GM12891 (cell line): ENCODE measurements at places on chromosomes 1 and 21.

DNA sequence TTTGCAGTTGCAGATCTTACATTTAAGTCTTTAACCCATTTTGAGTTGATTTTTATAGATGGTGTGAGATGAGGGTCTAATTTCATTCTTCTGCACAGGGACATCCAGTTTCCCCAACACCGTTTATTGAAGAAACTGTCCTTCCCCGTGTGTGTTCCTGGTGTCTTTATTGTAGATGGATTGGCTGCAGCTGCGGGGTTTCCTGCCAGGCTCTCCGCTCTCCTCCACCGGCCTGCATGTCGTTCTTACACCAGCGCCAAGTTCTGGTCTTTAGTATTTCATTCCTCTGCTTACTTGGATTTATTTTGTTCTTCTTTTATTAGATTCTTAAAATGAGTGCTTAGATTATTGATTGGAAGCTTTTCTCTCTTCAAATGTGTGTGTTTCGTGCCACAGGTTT lies 98.9 kb upstream of the COL6A1 start:
- no peak for DNase-seq

- no peak for DNase-seq
Observed at GRCh38 chr1:66291531-66291864, 242.5 kb upstream of the SGIP1 start.

- no peak for DNase-seq
Observed at GRCh38 chr1:229017091-229017490, 253.8 kb upstream of the RAB4A start.

DNA sequence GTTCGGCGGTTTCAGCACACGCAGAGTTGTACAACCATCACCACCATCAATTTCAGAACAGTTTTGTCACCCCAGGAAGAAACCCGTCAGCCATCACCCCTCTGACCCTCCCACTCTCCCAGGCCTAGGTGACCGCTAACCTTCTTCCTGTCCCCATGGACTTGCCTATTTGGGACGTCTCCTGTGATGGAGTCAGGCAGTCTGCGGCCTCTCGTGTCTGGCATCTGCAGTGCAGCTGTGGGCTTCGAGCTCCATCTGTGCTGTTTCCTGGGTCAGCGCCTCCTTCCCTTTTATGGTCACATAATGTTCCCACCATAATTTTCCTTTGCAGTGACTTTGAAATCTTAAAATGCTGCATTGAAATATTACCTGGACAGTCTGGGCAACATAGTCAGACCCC lies 24.4 kb downstream of the SLC45A1 start:
- DNase-seq: no peak

- no peak for DNase-seq
Observed at GRCh38 chr1:202770135-202770534, 38.1 kb downstream of the KDM5B start.

DNA sequence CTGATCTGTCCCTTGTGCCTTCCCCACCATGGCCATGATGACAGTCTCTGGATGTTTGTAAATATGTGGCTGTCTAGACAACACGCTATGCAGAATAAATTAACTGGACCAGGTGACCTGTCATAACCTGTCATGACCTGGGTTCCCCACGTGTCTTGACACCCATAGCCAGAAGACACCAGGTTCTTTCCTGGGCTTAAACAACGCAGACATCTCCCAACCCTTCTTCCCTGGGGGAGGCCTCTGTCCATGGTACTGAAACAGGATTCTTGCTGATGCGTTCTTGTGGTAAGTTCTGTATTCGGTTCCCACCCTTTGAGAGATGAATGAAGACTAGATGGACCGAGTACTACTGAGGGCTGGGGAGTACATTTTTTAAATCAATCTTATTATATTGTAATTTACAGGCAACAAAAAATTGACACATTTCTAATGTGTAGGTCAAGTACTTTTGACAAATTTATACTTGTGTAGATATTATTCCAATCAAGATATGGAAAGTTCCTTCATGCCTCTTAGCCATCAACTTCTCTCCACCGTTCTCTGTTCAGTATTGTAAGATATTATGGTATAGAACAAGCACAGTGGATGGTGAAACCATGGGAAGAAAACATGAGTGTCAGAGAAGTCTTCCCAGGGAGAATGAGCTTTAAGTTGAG lies 738.8 kb downstream of the PTPRU start:
- no peak for DNase-seq

DNA sequence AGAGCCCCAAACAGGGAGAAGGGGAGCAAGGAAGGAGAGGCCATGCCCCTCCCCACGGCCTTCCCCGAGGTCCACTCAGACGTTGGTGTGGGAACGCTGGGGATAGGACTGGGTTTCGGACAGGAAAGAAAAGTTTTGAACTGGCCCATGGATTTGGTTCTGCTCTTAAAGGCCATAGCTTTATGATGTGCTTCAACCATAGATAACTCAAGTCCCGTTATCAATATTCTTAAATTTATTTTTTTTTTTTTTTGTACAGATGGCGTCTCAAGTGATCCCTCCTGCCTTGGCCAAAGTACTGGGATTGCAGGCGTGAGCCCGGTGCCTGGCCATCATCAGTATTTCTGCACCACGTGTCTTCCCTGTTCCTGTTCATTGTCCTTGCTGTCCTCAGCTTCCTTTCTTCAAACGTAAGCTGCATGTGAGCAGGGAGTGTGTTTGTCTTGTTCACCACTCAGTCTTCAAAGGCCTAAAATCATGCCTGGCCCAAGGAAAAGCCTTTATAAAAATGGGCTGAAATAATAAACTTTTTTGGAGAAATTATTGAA lies 820 bp upstream of the KRTAP10-1 start:
- DNase-seq: no peak

- DNase-seq: no peak
Observed at GRCh38 chr1:65882076-65882475, 89.4 kb downstream of the PDE4B start.

DNA sequence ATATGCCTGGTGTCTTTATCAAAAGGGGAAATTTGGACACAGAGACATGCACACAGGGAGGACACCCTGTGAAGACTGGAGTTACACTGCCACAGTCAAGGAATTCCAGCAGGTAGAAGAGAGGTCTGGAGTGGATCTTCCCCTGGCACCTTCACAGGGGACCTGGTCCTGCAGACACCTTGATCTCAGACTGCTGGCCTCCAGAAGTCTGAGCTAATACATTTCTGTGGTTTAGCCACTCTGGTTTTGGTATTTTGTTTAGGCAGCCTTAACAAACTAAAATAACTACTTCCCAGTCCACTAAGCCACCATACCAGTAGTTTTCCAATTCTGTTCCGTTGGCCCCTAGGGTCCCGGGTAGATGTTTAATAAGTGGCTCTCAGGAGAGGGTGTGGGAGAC lies 164.7 kb downstream of the SETD4 start:
- no peak for DNase-seq

DNA sequence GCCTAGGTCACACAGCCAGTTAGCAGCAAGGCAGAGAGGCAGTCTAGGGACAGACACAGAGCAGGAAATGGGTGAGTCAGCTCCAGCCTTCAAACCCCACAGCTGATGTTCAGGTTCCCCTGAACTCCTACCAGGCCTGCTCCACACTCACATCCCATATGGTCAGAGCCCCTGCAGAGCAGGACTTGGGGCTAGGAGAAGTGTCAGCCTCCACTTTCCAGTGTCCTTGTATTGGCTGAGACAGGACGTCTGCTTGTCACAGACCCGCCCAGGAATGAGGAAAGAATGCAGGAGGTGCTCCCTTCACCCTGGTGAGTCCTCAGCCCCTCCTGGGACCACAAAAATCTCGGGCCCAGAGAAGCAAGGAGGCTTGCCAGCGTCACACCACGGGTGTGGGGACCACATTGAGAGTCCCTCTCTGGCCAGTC lies 92.5 kb downstream of the LACTBL1 start:
- no peak for DNase-seq

DNA sequence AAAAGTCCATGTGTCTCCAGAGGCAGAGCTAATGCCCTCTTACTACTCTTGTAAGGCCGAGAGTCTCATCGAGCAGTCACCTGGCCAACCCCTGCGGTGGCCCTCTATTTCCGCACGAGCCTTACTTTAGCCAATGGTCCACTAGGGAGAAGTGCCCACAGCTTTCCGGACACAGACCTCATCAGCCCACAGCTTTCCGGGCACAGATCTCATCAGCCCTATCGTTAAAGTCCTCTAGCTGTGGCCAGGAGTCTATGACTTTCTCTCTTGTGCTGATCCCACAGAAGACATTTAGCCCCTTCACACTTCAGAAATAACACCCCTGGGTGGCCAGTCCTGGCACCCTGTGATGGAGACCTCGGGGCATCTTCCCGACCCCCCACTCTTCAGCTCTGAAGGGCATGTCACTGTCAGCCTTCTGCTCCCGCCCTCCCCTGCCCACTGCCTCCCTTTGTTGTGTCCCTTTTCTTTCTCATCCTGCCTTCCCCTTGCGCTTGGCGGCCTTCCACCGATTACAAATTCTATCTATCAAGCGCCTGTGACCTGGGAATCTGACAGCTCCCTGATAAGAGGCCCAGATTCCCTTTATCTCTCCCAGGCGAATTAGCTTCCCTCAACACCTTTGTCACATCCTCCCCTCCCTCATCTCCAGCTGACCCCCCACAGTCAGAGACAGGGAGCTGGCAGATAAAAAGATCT lies 161.0 kb downstream of the PLXNA2 start:
- no peak for DNase-seq

DNA sequence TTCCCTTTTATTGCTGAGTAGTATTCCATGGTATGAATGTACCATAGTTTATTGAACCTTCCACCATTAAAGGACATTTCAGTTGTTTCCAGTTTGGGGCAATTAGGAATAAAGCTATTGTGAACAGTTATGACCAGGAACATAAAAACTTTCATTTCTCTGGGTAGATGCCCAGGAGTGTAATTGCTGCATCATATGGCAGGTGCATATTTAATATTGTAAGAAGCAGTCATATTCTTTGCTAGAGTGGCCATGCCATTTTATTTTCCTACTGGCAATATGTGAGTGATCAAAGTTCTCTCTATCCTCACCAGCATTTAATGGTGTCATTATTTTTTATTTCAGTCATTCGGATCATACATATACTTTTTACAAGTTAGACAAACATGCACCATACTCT lies 23.9 kb upstream of the H3-3A start:
- DNase-seq: no peak
